ENCODE measurements at places on chromosomes 1 and 21. TPM values are rescaled to one million over a fixed set of nuclear protein-coding genes. Genes with fewer than 3 reads are reported as not detected.

GABRD gene
- total RNA-seq, result not detected

RHD gene
- not detected for total RNA-seq

DNA sequence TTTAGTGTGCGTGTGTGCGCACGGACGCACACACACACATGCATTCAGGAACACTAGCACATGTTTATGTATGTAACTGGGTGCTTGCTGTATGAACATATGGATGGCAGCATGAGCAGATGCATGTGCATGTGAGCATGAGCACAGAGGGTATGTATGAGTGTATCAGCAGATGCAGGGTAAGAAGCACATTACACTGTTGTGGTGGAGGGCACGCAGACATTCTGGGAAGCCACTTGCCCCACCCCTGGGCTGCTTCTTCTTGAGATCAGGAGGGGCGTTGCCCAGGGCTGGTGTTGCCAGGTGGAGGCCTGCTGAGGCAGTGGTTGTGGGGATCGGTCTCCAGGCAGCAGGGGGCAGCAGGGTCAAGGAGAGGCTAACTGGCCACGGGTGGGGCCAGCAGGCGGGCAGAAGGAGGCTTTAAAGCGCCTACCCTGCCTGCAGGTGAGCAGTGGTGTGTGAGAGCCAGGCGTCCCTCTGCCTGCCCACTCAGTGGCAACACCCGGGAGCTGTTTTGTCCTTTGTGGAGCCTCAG, 3.9 kb upstream of the P3R3URF start:
- H3K36me3 ChIP-seq, result no peaks in the 10 kb centered on the region
- DNase-seq, result no peak
- H3K27ac ChIP-seq, result no peak overlapping the region
- no peaks in the 10 kb centered on the region for H3K27me3 ChIP-seq

- H3K36me3 ChIP-seq, result peaks cover 4% of the 10 kb centered on the region
- H3K4me1 ChIP-seq, result no peaks in the 10 kb centered on the region
- H3K27me3 ChIP-seq, result peaks cover 23% of the 10 kb centered on the region
- H3K4me3 ChIP-seq, result no peak overlapping the region
- no peak overlapping the region for H3K27ac ChIP-seq
Observed at GRCh38 chr1:157978586-157979403, 14.7 kb upstream of the KIRREL1 start.

- H3K4me3 ChIP-seq, result no peak overlapping the region
- no peaks in the 10 kb centered on the region for H3K36me3 ChIP-seq
- peak overlapping the region; percentile 94 for H3K27ac ChIP-seq
Observed at GRCh38 chr1:203534526-203534925, 40.6 kb downstream of the OPTC start.

DNA sequence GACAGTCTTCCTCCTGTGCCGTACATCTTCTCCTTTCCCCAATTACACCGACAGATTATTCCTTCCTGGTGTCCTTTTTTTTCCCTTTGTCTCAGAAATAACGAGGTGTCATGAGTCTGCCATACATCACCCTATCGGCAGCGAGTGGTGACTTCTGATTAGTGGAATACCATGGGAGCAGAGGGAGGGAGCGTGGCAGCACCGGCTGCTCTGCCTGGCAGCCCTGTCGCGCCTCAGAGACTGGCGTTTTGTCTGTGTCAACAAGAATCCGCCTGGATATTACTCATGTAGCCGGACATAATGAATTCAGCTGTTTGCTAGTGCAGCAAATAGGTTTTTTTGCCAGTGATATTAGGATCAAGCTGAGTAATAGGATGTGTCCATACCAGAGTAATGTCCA, 51.8 kb downstream of the UTP25 start:
- no peak for DNase-seq
- H3K27ac ChIP-seq, result peak overlapping the region; percentile 78
- H3K36me3 ChIP-seq, result no peaks in the 10 kb centered on the region
- peak overlapping the region; percentile 20 for H3K4me3 ChIP-seq
- H3K4me1 ChIP-seq, result peaks cover 54% of the 10 kb centered on the region

DNA sequence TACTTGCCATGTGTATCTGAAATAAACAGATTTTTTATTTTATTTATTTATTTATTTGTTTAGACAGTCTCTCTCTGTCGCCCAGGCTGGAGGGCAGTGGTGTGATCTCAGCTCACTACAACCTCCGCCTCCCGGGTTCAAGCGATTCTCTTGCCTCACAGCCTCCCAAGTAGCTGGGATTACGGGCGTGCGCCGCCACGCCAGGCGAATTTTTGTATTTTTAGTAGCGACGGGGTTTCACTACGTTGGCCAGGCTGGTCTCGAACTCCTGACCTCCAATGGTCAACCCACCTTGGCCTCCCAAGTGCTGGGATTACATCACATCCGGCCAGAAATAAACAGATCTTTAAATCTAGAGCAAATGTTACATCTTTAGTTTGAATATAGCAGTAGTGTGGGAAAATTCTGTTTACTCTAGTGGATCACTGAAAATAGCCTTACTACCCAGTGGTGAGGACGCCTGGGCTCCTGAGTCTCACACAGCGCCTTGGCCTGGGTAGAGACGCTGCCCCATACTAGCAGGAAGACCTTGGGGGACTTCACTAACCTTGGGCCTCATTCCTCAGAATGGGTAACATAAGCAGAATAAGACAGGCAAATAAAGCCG, 709 bp downstream of the GART start:
- peaks cover 11% of the 10 kb centered on the region for H3K36me3 ChIP-seq
- no peak for DNase-seq
- H3K27ac ChIP-seq, result peak overlapping the region; percentile 100
- peak overlapping the region; percentile 95 for H3K4me3 ChIP-seq

DNA sequence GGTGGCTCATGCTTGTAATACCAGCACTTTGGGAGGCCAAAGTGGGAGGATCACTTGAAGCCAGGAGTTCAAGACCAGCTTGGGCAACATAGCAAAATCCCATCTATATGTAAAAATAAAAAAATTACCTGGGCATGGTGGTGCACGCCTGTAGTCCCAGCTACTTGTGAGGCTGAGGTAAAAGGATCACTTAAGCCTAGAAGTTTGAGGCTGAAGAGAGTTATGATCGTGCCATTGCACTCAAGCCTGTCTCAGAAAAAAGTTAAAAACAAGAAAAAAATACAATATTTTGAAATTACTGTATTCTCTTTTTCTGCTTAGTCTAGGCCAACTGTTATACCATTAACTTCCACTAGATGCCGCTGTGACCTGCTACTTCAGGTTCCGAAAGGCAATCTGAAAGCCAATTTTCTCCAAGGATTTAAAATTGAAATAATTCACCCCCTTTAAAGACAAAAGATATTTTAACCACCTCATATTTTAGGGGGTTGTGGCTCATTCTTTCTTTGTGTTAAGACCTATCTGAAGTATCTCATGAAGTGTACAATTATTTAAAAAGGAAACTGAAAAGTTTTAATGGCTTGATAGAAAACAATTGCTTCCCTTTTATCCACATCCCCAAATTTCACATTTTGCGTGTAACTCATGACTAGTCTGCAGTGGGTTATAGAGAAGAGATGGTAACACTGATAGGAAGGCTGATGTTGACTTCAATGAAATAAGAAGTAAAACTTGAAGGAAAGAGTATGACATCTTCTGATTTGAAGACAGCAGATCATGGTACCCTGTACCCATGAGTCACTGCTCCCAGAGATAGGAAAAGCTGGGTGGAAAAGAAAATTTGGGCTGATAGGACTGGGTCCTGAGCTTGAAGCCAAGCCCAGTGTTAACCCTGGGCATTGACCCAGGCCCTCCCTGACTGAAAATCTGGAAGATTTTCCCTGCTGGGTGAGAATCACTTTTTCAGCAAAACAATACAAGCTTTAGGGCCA, 24.4 kb upstream of the CLDN14 start:
- no peak overlapping the region for H3K4me3 ChIP-seq
- no peak for DNase-seq
- H3K36me3 ChIP-seq, result no peaks in the 10 kb centered on the region
- no peaks in the 10 kb centered on the region for H3K27me3 ChIP-seq
- H3K4me1 ChIP-seq, result peaks cover 22% of the 10 kb centered on the region

- H3K27ac ChIP-seq, result no peak overlapping the region
- H3K4me1 ChIP-seq, result no peaks in the 10 kb centered on the region
- DNase-seq, result no peak
Observed at GRCh38 chr1:116224111-116224510, 112.9 kb downstream of the MAB21L3 start.

GRCh38 chr1:68142461-68142860, 89.9 kb downstream of the WLS start:
- H3K27me3 ChIP-seq, result no peaks in the 10 kb centered on the region
- no peak for DNase-seq
- peaks cover 39% of the 10 kb centered on the region for H3K4me1 ChIP-seq
- H3K4me3 ChIP-seq, result peak overlapping the region; percentile 48
- peak overlapping the region; percentile 97 for H3K27ac ChIP-seq
- H3K36me3 ChIP-seq, result peaks cover 26% of the 10 kb centered on the region

DNA sequence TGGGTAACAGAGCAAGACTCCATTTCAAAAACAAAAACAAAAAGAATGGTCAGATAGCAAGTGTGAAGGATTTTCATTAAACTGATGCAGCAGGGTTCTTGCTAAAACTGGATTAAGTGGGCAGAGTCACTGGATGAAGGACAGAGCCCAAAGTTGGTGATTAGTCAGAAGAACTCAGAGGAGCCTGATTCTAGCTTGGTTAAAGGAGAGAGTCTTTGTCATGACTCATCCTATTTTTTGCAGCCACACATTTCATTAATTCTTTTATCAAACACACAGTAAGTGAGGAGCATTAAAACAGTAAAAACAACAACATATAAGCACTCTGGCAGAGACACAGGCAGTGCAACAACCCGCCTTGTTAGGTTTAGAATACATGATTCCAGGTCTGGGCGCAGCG, 56.0 kb upstream of the EDARADD start:
- no peaks in the 10 kb centered on the region for H3K36me3 ChIP-seq
- H3K4me1 ChIP-seq, result peaks cover 3% of the 10 kb centered on the region
- no peak for DNase-seq

GRCh38 chr1:5508669-5509330, 483.4 kb downstream of the NPHP4 start:
- DNase-seq, result no peak
- H3K27me3 ChIP-seq, result peaks cover 20% of the 10 kb centered on the region
- no peaks in the 10 kb centered on the region for H3K36me3 ChIP-seq

DNA sequence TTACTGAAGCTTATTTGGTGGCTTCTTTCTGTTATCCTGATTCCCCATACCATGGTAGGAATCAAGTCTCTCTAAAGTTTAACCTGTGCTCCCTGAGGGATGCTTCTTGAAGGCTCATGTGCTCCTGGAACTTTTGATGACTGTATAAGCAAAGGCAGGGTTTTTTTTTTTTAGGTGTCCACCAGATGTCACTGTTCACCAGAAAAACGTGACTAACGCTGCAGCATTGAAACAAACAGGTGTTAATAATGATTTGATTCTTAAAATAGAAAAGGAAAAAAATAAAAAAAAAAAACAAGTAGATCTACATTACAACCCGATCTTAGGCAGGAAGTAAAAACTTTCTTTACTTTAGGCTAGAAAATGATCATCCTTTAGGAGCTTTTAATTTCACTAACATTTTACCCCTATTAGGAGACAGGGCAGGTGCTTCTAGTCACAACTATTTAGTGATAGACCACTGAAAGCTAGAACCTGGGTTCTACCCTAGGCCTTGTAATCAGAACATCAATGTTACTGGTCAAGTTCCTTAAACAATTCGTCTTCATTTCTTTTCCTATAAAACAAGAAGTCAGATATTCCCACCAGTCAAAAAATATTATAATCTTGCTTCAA, 223.0 kb downstream of the PLA2G4A start:
- no peak overlapping the region for H3K27ac ChIP-seq
- no peak overlapping the region for H3K4me3 ChIP-seq
- H3K4me1 ChIP-seq, result no peaks in the 10 kb centered on the region
- H3K27me3 ChIP-seq, result peaks cover 22% of the 10 kb centered on the region
- DNase-seq, result no peak

DNA sequence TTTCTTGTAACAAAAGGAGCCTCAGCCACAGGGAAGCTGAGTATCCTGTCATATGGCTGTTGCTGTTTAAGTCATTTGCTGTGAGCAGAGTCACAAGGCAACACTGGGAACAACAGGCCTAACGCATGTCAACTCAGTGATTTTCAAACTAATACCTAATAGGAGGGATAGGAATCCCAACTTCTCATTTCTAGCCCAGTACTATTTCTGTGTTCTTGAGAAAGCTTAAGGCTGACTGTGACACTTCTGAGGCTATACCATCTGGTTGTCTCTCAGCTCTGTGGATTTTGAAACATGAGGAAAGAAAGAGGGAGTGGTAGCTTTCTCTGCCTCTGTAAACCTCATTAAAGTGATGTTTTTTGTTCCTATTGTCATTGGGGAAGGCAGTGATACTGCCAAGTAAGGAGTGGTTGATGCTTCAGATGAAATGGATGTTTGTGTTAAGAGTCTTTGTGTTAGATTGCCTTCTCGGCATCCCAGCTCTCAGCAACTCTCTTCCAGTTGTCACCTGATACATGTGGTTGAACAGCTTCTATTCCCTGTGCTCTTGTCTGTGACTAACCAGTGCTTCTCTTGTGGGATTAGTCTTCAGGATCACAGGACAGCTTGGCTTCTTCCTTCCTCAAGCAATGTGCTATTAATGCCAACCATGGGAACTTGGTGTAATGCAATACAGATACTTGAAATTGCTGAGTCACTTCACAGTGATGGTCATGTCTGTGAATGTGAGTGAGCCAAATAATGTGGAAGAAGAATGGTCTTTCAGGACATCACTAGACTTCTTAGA, 166.8 kb upstream of the IVNS1ABP start:
- H3K36me3 ChIP-seq, result no peaks in the 10 kb centered on the region
- H3K4me3 ChIP-seq, result peak overlapping the region; percentile 29
- no peak for DNase-seq
- H3K27ac ChIP-seq, result peak overlapping the region; percentile 99
- H3K27me3 ChIP-seq, result no peaks in the 10 kb centered on the region

DNA sequence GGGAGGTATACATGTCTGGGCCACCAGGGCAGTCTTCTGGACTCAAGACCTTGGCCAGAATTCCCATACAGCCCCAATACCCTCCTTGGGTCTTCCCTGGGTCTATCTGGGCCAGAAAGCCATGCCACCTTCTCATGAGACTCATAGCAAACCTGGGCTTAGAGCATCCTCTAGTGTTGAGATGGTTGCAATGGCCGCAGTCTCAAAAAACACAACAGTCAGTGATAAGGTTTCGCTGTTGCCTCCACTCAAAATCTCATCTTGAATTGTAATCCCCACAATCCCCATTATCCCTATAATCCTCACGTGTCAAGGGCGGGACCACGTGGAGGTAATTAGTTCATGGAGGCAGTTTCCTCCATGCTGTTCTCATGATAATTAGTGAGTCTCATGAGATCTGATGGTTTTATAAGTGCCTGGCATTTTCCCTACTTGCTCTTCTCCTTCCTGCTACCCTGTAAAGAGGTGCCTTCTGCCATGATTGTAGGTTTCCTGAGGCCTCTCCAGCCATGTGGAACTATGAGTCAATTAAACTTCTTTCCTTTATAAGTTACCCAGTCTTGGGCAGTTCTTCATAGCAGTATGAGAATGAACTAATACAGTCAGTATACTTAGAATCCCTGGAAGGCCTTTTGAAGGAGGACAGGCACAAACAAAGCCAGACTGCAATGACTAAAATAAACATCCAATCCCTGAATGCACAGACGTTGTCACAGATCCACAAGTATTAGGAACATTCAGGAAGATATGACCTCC, 77.0 kb downstream of the CTH start:
- no peak overlapping the region for H3K27ac ChIP-seq
- H3K4me1 ChIP-seq, result peaks cover 10% of the 10 kb centered on the region
- H3K36me3 ChIP-seq, result peaks cover 2% of the 10 kb centered on the region
